Dermis blood vessel endothelial cell (primary cell): ENCODE measurements at places on chromosomes 7 and 10. TPM values are rescaled to one million over a fixed set of nuclear protein-coding genes. Genes with fewer than 3 reads are reported as not detected.

GRCh38 chr7:29255906-29256692, 61.5 kb downstream of the CHN2 start:
- peak; percentile 30 for DNase-seq

The FAM241B gene
- total RNA-seq, result not detected in 2 replicates

DNA sequence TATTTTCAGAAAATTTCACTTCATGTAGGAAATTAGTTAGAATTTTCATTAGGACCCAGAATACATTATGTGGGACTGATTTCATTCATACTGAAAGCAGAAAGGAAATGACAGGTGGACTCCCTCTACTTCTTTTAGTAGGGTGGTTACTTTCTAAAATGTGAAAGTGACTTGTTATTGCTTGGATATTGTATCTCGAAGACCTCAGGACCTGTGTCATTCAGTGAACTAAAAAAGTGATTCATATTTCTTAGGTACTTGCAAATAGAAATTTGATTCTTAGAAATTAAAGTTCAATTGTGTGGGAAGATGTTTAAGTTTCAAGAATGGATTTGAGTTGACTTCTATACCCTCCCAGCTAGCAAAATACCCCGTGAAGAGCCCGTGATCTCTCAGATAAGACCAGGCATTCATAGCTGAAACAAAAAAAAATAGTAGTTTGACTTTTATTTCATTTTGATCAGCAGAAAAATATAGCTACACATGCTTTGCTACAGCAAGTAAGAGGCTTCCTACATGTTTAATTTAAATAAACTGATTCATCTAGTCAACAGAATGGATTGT, 1037.1 kb downstream of the GATA3 start:
- no peak for DNase-seq

DNA sequence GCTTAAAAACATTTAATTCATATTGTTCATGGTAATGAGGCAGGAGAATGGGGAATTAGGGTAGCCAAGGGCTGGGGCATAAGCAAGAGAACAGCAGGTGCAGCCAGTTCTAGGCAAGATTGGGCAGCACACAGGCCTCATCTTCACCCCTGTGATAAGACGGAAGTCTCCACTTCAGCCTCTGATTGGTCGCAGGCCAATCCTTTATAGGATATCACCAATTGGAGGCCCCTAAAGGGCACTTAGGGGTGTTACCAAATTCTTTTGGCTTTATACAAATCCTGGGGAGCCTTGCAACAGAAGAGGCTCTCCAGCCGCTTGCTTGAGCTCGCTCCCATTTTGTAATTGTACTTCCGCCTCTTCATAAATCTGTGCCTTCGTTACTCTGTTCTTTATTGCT, 231.1 kb downstream of the REEP3 start:
- DNase-seq, result no peak

DNA sequence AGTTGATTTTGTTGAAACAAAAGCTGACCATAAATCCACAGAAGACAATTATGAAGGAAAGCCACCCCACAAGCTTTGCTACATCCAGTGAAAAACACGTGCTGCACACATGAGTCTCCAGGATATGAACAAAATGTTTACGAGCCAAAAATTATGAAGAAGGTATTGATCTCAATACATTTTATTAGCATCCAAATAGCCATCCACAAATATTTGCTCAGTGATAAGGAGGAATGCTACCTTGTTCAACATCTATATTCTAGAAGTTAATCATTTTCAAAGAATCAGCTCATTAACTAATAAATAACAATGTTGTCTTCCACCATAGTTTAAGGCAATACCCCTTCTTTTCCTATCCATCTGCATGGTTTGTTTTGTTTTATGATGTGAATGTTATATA, 42.7 kb downstream of the CALML3 start:
- no peak for DNase-seq

The SPDYE2B gene
- not detected in 2 replicates for total RNA-seq

GRCh38 chr10:25902002-25902401, 32.0 kb upstream of the MYO3A start:
- no peak for DNase-seq

DNA sequence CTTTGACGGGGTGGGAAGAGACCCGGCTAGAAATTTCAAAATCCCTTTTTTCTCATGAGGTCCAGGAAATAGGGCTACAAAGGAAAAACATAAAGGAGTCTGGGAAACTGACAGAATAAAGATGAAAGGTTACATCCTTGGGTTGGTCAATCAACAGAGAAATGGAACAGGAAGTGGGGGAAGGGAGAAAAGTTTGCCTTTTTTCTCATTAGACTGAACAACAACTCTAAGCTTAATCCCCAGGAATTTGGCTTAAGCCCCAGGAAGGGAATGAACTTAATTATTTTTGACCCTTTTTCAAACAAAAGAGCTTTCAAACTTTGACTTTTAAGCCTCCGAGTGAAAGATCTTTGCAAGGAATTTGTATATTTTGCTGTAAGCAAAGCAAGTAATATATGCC, 32.7 kb downstream of the LGI1 start:
- DNase-seq, result no peak

DNA sequence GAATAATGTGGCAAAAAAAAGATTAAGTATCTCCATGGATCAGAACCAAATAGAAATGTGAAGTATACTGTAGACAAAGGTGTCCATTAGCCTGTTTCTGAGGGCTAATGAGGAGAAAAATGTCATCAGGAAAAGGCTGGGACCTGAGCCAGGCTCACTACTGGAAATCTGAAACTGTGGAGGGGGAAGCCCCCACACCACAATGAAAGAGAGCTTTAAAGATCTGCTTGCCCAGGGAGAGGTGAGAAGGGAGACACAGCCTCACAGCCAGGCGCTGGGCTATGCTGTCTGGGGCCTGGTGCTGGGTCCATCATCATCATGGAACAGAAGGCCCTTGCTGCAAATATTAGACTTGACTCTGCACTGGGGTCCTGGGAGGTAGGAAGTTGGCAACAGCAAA, 90.4 kb downstream of the OSBPL3 start:
- peak; percentile 64 for DNase-seq

DNA sequence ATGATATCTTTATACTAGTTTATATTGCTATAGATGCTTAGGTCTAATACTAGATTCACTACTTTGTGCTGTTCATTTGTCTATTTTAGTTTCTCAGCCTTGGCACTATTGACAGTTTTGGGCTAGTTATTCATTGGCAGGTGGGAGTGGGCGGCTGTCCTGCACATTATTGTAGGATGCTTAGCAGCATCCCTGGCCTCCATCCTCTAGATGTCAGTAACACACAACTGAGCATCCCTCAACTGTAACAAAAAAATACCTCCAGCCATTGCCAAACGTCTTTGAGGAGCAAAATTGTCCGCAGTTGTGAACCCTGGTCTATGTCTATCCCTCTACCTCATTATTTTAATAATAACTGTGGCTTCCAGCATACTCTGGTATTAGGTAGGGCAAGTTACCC, 34.4 kb upstream of the PNLIP start:
- DNase-seq, result no peak

DNA sequence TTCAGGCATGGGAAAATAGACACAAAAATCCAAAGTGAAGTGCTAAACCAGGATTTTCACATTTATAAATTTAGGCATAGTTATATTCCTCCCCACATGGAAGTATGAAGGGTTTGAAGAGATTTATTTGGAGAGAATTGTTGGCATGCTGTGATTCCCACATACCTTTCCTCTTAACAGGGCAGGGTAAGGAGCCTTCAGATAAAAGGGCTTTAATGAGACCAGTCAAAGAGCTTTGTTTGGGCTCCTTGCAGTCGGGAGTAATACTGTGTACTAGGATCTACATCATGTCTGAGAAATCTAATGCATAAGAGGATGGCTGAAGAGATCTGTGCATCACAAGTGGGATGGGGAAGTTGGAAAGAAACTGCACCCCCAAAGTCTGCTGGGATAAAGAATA, 140.8 kb upstream of the PTN start:
- DNase-seq, result no peak

GRCh38 chr7:106717955-106718871, 57.3 kb upstream of the CCDC71L start:
- DNase-seq, result peak; percentile 98

GRCh38 chr10:12418725-12419261, 69.4 kb downstream of the CAMK1D start:
- DNase-seq, result no peak

The TRIM8 gene
- 65.7 and 124 TPM in 2 replicates for total RNA-seq

DNA sequence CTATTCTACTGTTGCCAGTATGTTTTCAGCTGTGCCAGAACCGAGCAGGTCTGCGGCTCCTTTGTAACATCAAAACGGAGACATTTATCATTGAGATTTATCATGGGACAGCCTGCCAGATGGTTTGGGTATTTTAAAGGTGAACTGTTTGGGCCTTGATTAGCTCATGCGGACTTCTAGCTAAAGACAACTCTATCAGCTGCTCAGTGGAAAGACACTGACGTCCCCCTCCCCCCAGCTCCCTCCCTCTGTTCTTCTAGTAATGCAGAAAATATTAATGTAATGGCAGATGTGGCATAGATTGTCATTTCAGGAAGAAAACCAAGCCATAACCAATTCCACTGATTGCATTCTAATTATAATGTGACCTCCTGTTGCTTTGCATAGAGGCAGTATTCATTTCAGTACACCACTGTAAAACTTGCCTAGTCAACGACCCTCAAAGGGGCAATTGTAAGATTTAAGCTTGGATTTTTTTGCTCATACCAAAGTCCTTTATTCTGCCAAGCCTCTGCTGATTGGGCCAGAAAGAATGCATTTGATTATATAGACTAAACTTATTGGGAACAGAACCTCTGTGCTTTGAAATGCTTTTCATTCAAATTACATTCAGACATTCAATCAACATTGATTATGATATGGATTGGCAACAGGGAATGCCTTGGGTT, 966.8 kb downstream of the LRMDA start:
- no peak for DNase-seq

GRCh38 chr7:28705350-28705749, 252.8 kb downstream of the TRIL start:
- no peak for DNase-seq

The UTF1 gene
- not detected in 2 replicates for total RNA-seq

DNA sequence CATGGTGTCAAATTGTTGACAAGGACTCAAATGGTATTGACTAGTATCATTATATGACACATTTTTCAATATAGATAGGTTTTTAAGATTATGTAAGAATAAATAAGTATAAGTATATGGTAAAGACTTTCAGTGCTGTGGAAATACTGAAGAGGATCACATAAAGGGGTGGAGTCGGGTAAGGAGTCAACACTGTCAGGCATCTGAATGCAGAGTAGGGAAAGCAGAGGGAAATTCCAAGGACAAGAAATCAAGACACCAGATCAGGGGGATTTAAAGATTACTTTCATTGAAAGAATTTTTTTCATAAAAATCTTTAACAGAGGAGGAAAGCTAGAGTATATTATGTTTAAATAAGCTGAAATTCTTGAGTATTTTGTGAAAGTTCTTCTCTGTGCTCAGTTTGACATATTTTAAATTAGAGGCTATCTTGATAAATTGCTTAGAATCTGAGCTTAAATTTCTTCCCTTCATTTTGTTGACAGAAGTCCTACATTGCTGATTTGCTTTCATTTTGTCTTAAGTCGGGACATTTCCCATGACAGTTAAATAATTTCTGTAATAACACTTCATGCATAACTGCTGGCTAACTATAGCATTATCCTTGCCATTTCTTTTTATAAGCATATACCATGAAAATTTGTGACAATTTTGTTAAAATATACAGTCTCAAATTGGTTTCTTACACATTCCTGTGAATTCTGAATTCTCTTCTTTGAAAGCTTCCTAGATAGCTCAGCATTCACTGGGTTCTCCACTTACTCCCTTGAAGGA, 244.3 kb downstream of the PRKG1 start:
- DNase-seq, result no peak

DNA sequence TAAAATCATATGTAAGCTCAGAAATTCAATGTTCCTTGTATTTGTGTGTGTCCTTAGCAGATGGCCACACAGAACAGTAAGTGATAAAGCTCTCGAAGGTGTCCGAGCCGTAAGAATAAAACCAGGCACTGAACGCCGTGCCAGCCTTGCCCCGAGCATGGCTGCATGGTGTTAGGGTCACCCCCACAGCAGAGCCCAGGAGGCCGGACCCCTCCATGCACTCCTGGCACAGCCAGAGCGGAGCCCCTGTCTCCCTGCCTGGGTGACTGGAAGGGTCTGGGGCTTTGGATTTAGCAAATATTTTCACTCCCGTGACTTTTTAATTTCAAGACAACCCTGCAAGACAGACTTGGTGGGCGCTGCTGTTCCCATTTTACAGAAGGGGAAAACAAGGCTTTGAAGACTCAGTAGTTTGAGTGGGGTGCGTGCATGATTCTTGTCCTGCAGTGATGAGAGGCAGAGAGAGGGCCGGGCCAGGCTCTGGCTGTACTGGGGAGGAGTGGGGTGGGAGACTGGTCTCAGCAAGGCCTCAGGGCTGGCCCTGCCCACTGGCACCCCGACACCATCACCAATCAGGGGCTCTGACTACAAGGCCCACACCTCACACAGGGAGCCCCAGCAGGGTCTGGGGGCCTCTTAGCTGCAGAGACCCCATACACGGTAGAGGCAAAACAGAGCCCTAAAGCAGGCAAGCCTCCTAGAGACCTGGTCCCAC, 39.4 kb downstream of the VIPR2 start:
- DNase-seq, result no peak

- no peak for DNase-seq
Measured at GRCh38 chr7:82961240-82961639, 201.4 kb downstream of the PCLO start.

The TSPAN12 gene
- total RNA-seq, result 74.5 and 83.4 TPM in 2 replicates

DNA sequence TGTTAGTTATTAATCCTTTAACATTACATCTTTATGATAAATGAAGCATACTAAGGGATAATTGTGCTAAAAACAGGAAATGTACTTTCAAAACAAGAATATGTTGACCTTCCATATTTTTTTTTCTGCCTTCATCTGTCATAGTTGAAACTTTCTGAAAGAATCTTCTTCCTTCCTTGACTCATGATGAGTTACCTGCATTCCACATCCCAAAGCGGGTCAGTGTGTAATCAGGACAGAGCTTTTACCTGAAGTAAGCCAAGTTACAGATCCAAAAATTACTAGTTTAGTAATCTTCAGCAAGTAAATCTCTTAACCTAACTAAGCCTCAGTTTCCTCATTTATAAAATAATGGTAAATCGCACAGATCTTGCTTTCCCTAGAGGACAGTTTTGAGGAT, 13.4 kb upstream of the ARL4A start:
- no peak for DNase-seq

DNA sequence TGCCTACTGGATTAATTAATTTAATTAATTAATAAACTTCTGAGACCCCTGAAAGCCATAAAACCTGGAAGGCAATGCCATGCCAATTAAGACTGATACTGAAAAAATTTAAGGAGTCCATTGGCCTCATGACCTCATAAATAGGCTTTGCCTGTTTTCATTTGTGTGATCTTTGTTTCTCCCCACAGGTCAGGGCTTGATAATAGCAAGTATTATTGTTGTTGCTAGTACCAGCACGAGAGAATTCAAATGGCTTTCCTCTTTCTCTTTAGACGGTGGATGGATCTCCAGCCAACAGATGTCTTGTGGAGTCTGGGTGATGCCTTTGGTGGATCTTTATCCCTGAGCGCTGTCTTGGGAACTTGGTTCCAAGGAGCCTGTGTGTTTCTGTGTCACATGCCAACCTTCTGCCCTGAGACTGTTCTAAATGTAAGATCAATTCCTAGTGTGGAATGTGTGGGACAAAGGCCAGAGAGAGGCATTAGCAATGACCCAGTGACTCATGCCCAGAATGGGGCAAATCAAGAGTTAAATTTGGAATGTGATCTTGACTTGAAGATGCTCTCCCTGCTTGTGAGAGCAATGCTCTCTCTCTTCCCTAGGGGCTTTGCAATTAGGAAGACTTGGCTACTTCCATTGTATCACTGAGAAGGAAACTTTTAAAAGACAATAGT, 17.7 kb downstream of the ACSM6 start:
- DNase-seq, result no peak
